ENCODE measurements at places on chromosomes 7 and 10.

GRCh38 chr10:29761916-29762315 lies 127.1 kb upstream of the SVIL start:
- no peak for DNase-seq

GRCh38 chr10:8531116-8531515 lies 476.6 kb downstream of the GATA3 start:
- DNase-seq, result no peak

DNA sequence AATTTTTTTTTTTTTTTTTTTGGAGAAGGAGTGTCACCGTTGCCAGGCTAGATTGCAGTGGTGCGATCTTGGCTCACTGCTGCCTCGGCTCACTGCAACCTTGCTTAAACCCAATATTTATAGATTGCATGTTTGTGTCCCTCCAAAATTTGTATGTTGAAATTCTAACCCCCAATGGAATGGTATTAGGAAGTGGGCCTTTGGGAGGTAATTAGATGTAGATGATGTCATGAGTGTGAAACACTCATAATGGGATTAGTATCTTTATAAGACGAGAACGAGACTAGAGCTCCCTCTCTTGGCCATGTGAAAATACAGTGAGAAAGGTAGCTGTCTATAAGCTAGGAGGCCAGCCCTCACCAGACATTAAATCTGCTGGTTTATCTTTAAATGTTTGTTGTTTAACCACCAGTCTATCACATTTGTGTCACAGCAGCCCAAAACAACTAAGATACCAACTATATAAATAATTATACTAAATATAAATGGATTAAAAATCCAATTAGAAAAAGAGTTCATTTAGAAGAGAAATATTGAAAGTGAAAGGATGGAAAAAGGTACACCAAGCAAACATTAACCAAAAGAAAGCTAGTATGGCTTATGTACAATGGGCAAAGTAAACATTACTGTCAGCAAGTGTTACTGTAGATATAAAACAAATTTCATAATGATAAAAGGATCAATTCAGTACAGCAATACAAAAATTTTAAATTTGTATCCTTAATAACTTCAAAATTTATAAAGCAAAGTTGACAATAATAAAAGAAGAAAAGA lies 9.3 kb downstream of the TCAF1 start:
- DNase-seq, result no peak

DNA sequence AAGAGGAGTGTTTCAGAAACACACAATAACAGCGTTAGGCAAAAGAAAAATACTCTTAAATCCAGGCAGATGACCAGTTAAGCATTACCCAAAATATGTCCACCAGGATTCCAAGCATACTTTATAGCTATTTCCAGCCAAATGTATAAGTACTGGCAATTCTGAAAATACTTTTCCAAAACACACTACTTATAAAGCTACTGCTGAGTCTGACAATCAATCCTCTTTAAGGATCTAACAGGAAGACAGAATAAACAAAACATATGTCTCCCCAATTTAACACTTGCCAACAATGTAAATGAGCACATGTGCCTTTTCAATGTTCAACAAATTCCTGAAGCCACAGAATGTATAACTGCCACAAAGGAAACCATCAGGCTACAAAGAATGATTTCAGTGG lies 370.9 kb downstream of the SORCS1 start:
- DNase-seq, result no peak

DNA sequence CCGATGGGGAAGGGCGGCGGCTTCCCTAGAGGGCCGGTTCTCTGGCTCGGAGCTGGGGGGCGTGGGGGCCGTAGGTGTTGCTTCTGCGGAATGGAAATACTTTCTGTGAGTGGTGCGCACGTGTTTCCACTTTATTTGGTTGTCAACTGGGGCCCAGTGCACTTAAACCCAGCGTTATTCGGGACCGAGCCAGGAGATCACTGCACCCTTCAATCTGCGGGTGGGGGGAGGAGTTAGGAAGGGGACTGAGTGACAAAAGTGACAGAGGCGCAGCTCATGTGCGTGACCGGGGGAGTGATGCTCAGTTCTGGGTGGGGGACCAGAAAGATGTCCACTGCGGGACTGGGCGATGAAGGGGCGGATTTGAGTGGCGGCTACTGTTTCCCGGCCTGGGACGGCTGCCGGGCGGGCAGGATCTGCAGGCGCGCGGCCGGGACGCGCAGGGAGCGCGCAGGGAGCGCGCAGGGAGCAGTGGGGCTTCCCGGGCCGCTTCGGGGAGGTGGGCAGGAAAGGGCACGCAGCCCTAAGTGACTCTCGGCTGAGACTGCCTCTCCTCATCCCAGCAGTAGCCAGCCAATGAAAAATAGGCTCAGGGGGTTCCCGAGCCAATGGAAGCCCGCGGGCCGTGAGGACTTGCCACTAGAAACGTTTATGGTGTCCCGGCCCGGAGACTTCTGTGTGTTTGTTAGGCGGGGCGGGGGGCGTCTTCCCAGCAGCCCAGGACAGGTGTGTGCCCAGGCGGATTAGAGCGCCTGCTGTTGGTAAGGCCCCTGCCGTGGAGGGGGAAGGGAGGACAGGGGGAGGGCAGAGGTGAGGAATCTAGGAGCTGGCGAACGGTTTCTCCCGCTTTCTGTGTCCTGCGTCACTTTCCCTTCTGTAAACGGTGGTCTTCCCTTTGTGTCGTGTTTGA lies 54.3 kb upstream of the KDM7A start:
- DNase-seq, result peak; percentile 30

DNA sequence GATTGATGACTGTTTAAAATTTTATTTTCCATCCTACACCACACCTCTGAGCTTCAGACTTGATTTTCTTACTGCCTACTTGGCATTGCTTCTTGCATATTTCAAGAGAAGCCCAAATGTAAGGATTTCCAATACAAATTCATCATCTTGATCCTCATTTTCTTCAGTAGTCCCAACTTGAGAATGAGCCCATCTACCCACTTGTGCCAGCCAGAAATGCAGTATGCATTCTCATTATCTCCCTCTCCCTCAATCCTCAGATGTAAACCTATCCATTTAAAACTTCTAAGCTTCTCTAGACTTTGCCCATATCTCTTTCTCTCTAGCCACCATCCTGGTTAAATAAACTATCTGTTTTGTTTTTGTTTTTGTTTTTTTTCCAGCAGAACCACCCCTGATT lies 22.4 kb upstream of the EGFR start:
- DNase-seq, result no peak

Measured in stimulated activated CD8-positive, alpha-beta memory T cell treated with anti-CD3 and anti-CD28 coated beads, Interleukin-4, amount 100 ng/mL, for 1 hour (primary cell).